Activated CD4-positive, alpha-beta T cell treated with anti-CD3 and anti-CD28 coated beads, Interleukin-2, amount 10 ng/mL, durations not matched to agents 24 days and 14 days (primary cell): ENCODE measurements at places on chromosomes 11 and 22.
A peak's percentile ranks its signal among the peaks of the same experiment; 100 is the strongest.

- H3K27ac ChIP-seq: peak overlapping the region; percentile 83
- H3K36me3 ChIP-seq: peaks cover 52% of the 10 kb centered on the region
- no peak for DNase-seq
- H3K4me3 ChIP-seq: no peak overlapping the region
- H3K4me1 ChIP-seq: peaks cover 34% of the 10 kb centered on the region
Measured at GRCh38 chr22:23824476-23825245, 14.1 kb downstream of the DERL3 start.

- H3K27ac ChIP-seq: no peak overlapping the region
- H3K4me3 ChIP-seq: no peak overlapping the region
- H3K4me1 ChIP-seq: peaks cover 6% of the 10 kb centered on the region
- DNase-seq: no peak
- H3K36me3 ChIP-seq: no peaks in the 10 kb centered on the region
Measured at GRCh38 chr11:8720352-8720751, 37.8 kb downstream of the RPL27A start.

DNA sequence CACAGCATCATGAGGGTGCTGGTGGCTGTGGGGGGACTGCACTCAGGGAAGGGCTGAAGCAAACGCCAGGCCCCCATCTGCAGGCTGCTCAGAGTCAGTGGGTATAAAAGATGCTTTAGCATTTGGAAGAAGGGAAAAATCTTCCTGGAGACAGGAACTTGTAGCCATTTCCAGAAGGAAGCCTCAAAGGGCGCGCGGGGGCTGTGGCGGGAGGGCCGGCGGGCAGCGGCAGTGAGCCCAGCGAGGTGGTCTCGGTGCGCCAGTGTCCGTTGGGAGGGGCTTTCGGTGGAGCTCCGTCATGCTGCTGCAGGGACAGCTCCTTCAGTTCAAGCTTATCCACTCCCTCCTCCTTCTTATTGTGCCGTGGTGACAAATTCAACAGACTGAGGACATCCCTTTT is 63.0 kb upstream of the PITPNB start:
- no peak for DNase-seq
- H3K27ac ChIP-seq: no peak overlapping the region
- no peak overlapping the region for H3K4me3 ChIP-seq
- no peaks in the 10 kb centered on the region for H3K4me1 ChIP-seq
- no peaks in the 10 kb centered on the region for H3K36me3 ChIP-seq

DNA sequence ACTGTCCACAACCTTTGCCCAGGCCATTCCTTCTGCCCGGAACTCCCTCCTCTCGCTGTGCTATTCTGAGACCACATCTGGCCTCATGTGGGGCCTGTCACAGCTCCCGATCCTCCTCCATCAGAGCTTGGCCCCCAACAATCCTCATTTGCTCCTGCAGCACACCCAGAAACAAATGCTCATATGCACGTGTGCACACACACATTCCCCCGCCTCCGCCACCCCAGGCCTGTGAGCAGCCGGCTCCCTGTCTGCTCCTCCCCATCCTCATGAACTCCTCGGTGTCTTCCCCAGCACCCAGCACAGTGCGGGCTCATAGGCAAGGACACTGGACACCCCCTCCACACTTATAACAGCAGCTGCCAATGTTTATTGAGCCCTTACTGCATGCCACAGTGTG is 29.7 kb upstream of the PICK1 start:
- no peak overlapping the region for H3K4me3 ChIP-seq
- no peaks in the 10 kb centered on the region for H3K36me3 ChIP-seq
- H3K27me3 ChIP-seq: no peaks in the 10 kb centered on the region
- H3K27ac ChIP-seq: no peak overlapping the region
- H3K4me1 ChIP-seq: no peaks in the 10 kb centered on the region

GRCh38 chr11:62817129-62817528 is 11.9 kb upstream of the NXF1 start:
- H3K27ac ChIP-seq: no peak overlapping the region

- peaks cover 49% of the 10 kb centered on the region for H3K4me1 ChIP-seq
- H3K4me3 ChIP-seq: no peak overlapping the region
- H3K27ac ChIP-seq: no peak overlapping the region
Measured at GRCh38 chr11:96065379-96065778, 141.5 kb upstream of the MTMR2 start.

GRCh38 chr11:105754716-105755115 is 144.8 kb downstream of the GRIA4 start:
- no peaks in the 10 kb centered on the region for H3K36me3 ChIP-seq
- H3K27me3 ChIP-seq: no peaks in the 10 kb centered on the region
- no peak overlapping the region for H3K27ac ChIP-seq
- DNase-seq: no peak
- no peaks in the 10 kb centered on the region for H3K4me1 ChIP-seq
